ENCODE measurements at places on chromosomes 6 and 20. TPM values are rescaled to one million over a fixed set of nuclear protein-coding genes. Genes with fewer than 3 reads are reported as not detected.

The LINC00237 gene
- polyA plus RNA-seq, result not detected

The PERP gene
- polyA plus RNA-seq, result 17.9 TPM

The ZSCAN16 gene
- polyA plus RNA-seq, result 11.0 TPM

The GINS1 gene
- polyA plus RNA-seq, result 21.0 TPM
